ENCODE measurements at places on chromosomes 13 and 19.
A peak's percentile ranks its signal among the peaks of the same experiment; 100 is the strongest.

- DNase-seq = no peak
Observed at GRCh38 chr13:39197647-39198007, 159.4 kb downstream of the NHLRC3 start.

GRCh38 chr13:110511509-110512181, 49.9 kb downstream of the RAB20 start:
- no peak for DNase-seq

DNA sequence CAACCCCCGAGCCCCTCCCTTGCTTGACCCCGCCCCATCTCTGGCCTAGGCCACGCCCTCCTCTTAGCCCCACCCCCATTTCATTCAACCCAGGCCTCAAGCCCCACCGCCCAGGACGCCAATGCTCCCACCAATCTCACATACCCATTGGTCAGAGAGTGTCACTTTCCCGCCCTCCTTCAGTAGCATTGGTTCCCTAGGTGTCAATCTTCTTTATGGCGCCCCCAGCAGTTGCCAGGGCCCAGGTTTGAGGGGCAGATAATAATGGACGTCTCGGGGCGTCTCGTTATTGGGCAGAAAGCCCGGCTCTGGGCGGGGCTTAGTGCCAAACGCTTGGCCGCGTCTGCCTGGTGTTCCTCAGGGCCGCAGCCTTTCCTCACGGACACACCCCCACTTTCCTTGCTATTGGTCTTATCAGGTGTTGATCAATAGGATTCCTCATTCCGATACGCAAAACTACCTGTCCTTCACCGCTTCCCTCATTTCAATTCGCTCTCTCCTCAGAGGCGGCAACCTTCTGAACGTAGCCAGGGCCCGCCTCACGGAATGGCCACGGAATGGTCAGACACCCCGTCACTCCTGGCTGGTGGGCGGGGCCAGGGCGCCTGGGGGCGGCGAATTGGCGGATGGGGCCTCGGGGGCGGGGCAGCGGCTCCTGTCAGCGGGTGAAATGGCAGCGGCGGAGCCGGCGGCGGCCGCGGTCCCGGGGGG, at the start of gene EVI5L:
Gene EVI5L (plus strand): TSS at position 658 of the 711 bp plus-strand sequence. CDS start 16,325 bp downstream, outside the sequence.
- DNase-seq = peak; percentile 99

GRCh38 chr19:4847190-4847973, 15.9 kb upstream of the TICAM1 start:
- no peak for DNase-seq

DNA sequence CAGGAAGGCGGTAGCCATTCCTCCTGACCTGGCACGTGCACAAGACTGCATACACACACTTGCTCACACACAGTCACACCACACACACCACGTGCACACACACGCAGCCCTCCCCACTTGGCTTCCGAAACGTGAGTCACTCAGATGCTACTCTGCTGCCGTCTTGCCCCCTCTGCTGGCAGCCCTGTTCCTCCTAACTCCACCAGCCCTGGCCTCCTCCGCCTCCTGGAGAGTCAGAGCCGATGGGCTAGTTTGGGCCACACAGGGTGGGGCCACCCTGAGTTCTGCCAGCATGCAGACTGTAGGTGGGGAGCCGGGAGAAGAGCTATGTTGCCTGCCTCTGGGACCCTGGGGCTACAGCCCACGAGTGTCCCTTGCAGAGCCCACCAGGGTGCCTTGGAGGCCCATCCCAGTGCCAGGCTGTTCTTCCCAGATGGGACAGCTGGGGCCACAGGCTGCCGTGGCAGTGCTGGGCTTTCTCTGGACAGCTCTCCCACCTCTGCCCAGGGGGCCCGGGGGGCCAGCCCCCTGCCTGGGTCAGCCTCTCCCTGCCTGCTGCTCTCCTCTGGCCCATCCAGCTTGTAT, 12.1 kb downstream of the PIN1 start:
- DNase-seq = no peak

GRCh38 chr19:10764340-10764894, 46.5 kb downstream of the DNM2 start:
- no peak for DNase-seq

- no peak for DNase-seq
Observed at GRCh38 chr19:33102893-33103292, 21.9 kb downstream of the GPATCH1 start.

DNA sequence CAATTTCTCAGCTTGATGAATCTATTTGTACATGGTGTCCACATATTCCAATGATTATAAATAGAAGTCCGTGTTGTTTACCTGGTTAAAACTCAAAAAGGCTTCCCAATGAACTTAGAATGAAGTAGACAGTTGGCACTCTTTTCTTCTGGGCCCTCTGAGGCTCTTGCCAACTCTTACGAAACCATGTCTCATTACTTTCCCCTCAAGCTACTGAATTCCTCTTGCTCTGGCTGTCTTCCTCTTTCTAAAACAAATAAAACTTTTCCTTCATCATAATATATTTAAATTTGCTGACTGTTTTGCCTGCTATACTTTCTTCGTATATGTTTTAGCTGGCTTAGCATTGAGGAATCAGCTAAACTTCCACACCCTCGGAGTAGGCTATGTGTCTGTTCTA, 139.7 kb downstream of the SLITRK6 start:
- no peak for DNase-seq

GRCh38 chr19:47356900-47357299, 7.8 kb downstream of the DHX34 start:
- DNase-seq = no peak

- DNase-seq = no peak
Observed at GRCh38 chr13:50589651-50590054, 253.8 kb downstream of the DLEU7 start.

GRCh38 chr19:48556163-48556562, 4.2 kb downstream of the SULT2B1 start:
- DNase-seq = no peak

DNA sequence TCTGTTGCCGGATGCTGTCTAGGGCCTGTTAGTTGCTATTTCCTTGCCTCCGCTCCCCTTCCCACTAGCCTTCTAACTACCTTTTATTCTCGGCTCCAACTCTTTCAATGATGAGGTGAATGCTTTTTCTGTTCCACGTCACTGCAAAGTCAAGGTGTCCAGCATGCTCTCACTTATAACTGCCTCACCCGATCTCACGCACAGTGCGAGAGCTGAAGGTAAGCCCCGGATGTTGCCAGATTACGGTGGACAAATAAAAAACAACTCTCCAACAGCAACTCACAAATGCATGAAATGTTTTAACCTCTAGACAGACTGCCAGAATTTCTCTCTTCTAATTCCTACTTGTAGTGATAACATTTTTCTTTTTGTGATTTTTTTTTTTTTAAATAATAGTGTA, 169.9 kb downstream of the STK24 start:
- no peak for DNase-seq

- DNase-seq = no peak
Observed at GRCh38 chr13:41345914-41346589, 35.0 kb downstream of the NAA16 start.

- DNase-seq = no peak
Observed at GRCh38 chr13:23599083-23599925, 29.1 kb downstream of the TNFRSF19 start.

DNA sequence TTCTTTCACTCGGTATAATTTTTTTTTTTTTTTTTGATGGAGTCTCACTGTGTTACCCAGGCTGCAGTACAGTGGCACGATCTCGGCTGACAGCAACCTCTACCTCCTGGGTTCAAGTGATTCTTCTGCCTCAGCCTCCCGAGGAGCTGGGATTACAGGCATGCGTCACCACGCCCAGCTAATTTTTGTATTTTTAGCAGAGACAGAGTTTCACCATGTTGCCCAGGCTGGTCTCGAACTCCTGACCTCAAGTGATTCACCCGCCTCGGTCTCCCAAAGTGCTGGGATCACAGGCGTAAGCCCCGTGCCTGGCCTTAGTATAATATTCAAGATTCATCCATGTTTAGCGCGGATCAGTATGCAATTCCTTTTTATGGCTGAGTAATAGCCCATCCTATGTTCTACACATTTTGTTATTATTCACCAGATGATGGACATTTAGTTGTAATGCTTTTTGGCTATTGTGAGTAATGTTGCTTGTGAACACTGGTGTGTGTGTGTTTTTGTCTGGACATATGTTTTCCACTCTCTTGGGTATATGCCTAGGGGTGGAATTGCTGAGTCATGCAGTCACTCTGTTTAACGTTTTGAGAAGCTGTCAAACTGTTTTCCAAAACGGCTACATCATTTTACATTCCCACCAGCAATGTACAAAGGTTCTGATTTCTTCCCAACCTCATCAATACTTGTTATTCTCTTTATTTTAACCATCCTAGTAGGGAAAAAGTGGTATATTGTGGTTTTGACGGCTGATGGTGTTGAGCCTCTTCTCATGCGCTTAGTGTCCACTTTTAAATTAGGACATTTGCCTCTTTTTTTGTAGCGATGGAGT, 22.9 kb downstream of the PLEKHF1 start:
- DNase-seq = no peak

- DNase-seq = no peak
Observed at GRCh38 chr13:98495627-98496478, 81.1 kb downstream of the STK24 start.

GRCh38 chr19:4977299-4978174, 8.6 kb downstream of the KDM4B start:
- no peak for DNase-seq

- DNase-seq = no peak
Observed at GRCh38 chr13:76854894-76855293, 31.3 kb downstream of the KCTD12 start.

- DNase-seq = no peak
Observed at GRCh38 chr13:112808377-112809140, 118.7 kb downstream of the ATP11A start.

GRCh38 chr13:76213423-76213904, 577.3 kb downstream of the LMO7 start:
- no peak for DNase-seq

- DNase-seq = no peak
Observed at GRCh38 chr19:16901491-16902175, 12.8 kb downstream of the F2RL3 start.

GRCh38 chr13:44932171-44932849, 57.0 kb downstream of the NUFIP1 start:
- DNase-seq = no peak

DNA sequence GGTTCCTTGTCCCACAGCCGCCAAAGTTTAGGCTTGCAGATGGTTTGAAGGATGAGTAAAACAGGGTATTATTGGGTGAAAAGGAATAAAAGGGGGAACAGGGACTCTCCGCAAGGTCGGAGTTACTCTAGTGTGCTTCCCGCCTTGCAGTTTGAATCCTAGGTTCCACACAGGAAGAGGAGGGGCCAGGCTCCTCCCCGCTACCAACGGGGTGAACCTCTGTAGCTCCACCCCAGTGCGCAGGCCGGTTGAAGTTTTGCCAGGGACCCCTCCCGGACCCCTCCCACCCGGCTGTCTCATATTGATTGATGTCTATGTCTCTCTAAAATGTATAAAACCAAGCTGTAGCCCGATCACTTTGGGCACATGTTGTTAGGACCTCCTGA, 11.6 kb upstream of the GTF2F2 start:
- DNase-seq = no peak

GRCh38 chr19:54081032-54081431, at the start of gene TARM1:
TSS of gene TARM1 (minus strand) at chr19:54081365. CDS start at chr19:54081340, 25 bp downstream.
- DNase-seq = no peak

- DNase-seq = no peak
Observed at GRCh38 chr19:17339088-17339741, 1.9 kb downstream of the GTPBP3 start.

- DNase-seq = no peak
Observed at GRCh38 chr19:310141-310651, 19.0 kb upstream of the PLPP2 start.

GRCh38 chr19:34661357-34661756, 15.6 kb downstream of the SCGB2B2 start:
- DNase-seq = no peak

DNA sequence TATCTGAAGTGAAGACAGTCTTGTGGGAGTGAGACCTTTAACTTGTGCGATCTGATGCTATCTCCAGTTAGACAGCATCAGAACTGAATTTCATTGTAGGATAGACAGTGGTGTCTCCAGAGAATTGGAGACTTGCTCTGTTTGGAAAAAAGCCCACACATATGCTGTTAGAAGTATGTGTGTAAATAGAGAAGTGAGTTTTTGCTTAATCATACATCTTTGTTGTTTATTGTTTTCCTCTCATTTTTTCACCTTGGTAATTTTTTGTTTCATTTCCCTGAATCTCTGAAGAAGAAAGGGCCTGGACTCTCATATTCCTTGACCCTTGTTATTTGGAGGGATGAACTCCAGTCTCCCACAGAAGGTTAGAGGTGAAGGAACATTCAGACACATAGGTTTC, 21.8 kb downstream of the FPR3 start:
- no peak for DNase-seq

GRCh38 chr19:10701955-10702525, 801 bp downstream of the QTRT1 start:
- DNase-seq = no peak

DNA sequence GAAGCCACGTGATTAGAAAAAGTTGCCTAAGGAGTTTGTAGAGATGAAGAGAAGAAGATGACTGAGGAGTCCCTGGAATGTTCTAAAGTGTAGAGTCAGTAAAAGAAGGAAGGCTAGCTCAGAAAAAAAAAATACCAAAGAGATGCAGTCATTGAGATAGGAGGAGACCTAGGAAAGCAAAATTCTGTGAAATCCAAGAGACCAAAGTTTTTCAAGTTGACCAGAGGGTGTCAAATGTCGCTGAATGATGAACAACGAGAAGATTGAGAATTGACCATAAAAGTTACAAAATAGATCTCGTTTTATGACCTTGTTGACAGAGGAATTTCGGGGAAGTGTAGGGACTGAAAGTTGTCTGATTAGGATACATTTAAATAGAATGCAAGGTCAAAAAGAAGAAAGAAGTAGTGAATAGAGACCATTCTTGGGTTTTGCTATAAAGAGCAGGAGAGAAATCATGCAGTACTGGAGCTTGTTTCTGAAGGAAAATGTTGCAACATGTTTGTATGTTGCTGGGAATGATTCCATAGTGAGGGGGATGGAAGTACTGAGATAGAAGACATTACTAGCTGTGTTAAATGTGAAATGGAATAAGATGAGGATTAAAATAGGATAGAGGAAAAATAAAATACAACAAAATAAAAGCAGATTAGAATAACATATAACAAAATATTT, 30.2 kb upstream of the HTR2A start:
- no peak for DNase-seq

GRCh38 chr19:52734331-52734892, 432 bp downstream of the ZNF611 start:
- no peak for DNase-seq

DNA sequence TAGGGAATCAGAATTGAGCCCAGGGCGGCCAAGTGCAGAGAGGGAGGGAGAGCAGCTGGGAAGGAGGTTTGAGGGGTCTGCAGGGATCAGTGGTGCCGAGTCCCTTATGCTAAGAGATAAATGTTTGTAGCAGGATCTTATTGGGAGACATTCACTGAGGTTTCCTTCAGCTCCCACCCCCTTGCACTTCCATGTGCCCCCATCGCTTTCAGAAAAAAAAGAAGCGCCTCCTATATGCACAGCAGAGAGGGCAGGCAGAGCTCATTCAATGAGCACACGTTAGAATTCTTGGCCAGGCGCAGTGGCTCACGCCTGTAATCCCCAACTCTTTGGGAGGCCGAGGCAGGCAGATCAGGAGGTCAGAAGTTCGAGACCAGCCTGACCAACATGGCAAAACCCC, 28.0 kb downstream of the CYP4F2 start:
- no peak for DNase-seq

- no peak for DNase-seq
Observed at GRCh38 chr13:75175575-75175974, 306.4 kb downstream of the TBC1D4 start.

GRCh38 chr19:49437231-49437630, 4.1 kb downstream of the SLC17A7 start:
- DNase-seq = no peak

- DNase-seq = peak; percentile 78
Observed at GRCh38 chr19:14006766-14007562, 844 bp upstream of the RFX1 start.

Data from NCI-H1048 (cell line).